ENCODE measurements at places on chromosomes 12 and 14.

GRCh38 chr14:54603362-54603761 lies 36.4 kb downstream of the SAMD4A start:
- DNase-seq: no peak

GRCh38 chr12:69972136-69972535 lies 147.1 kb downstream of the MYRFL start:
- no peak for DNase-seq

DNA sequence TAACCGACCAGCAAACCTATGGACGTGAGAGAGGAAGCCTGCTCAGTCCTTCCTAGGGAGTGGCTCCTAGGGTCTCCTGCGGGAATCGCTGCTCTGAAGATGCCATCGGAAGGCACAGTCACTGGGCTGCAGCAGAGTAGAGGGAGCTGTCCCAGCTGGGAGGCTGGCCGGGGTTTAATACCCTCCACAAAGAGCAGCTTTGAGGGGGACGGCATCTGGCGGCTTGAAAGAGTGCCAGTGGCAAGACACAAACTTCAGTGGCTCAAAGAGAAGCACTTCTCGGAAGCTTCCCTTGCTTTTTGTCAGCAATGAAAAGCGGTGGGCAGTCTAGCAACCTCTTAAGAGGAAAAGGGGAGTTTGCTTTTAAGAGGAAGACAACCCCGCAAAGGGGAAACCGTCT lies 114.6 kb downstream of the TMEM132C start:
- DNase-seq: no peak

- DNase-seq: no peak
Measured at GRCh38 chr14:72377016-72377415, 444.8 kb downstream of the RGS6 start.

GRCh38 chr12:5031242-5031641 lies 12.4 kb upstream of the KCNA5 start:
- DNase-seq: no peak

DNA sequence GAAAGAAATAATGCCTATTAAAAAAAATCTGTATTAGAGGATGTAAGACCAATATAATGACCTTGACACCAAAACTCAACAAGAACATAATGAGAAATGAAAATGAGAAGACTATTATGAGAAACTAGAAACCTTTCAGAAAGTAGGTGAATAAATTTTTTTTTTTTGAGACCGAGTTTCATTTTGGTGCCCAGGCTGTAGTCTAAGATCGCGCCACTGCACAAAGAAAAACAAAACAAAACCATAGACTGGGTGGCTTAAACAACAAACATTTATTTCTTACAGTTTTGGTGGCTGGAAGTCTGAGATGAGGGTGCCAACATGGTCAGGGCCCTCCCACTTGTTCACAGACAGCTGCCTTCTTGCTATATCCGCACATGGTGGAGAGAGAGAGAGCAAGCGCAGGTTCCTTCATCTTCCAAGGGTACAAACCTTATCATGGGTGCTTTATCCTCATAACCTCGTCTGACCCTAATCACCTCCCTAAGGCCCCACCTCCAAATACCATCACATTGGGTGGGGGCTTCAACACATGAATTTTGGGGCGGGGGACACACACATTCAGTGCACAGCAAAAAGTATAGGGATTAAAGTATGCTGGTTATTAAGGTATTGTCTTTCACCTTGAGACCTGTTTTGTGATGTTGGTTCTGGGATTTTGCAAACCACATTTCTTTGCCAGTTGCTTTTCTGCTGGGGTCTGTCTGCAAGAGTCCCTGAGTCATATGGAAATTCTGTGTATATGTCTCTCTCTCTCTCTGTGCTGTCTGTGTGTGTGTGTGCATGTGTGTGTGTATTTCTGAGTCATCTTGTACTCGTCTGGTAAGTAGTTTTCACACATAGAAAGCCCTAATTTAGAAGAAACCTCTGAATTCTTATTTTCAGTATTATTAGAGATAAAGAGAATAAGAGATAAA lies 26.2 kb downstream of the ZCRB1 start:
- no peak for DNase-seq

DNA sequence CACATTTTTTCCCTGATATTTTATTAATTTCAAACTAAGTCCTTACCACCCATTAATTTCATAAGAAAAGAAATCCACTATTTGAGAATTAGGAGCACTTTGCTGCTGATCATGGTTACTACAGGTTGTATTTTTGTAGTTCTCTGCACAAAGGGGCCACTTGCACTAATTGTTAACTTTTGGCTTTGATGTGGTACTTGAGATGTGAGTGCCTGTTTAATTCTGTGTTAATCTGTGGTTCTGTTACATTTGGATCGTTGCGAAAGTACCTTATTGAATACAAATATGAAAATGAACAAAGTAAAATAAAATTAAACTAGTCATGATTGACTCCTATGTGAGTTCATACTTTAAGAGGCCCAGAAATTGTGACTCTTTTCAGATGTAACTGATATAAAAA lies 374.9 kb upstream of the RGS6 start:
- no peak for DNase-seq

DNA sequence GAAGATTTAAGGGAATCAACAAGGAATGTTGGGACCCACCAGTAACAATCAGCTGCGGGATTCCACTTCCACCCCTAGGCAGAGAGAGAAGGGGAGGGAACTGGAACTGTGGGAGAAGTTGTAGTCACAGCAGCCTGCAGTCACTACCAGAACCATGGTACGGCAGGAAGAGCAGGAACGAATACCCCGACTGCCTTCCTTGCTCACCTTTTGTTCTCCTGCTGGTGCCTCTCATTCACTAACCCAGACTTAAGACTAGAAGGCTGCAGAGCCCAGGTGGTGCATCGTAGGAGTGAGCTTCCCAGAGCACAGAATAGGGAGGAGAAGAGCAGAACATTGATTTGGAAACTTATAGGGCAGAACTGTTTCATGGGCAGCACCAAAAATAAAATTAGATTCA lies 154.2 kb downstream of the DYRK2 start:
- DNase-seq: no peak

DNA sequence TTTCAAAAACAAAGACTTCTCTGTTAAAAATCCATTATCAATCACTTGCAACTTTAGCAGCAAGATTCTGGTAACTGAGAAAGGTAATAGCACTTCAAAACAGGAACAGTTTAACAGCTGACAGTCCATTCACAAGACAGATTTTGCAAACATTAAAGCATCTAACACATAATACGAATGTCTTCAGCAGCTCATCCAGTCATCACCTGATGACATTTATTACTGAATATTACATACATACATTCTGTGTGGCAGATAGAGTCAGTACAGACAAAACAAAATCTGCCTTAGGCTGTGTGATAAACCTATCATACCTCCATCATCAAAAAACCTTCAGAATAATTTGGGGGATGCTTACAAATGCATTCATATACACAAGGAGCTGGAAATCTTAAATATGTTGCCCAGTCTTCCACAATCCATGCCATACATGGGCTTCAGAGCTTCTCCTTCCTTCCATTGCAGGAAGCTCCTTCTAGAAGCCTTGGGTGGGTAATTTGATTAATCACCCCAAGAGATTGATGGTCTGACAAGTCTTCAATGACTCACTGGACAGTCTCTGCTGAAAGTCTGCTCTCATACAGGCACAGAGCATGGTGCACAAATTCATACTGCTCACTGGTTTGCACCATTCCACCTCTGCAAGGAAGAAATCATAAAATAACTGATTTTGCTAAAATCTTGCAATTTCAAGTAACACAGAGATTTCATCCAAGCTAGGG lies 1.6 kb upstream of the PTPRB start:
- DNase-seq: no peak

GRCh38 chr14:35879654-35880249 lies 53.6 kb downstream of the BRMS1L start:
- no peak for DNase-seq

DNA sequence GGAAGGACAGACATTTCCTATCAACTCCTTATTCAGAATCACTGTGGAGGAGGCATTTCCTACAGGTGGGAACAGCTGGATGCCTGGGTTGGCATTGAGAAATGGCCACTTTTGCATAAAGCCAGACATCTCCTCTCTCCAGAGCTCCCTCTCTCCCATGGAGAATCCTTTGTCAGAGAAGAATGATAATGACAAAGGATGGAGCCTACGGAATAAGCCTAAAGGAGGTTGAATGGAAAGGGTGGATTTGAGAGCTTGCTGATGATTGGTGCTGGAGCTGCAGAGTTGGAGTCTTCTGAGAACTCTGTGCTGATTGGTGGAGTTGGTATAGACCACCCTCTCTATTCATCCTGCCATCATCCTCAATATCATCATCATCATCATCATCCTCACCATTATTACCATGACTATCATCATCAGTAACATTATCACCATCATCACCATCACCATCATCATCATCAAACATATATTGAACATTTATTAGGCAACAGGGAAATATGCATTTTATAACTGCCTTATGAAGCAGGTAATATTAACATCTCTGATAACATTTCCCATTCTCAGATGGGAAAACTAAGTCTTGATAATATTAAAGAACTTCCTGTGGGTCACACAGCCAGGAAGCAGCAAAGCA lies 89.2 kb upstream of the HSPB8 start:
- DNase-seq: no peak

GRCh38 chr12:23209793-23210192 lies 584.8 kb downstream of the ETNK1 start:
- DNase-seq: no peak

GRCh38 chr14:83017296-83017695 lies 1483.6 kb upstream of the SEL1L start:
- DNase-seq: no peak

GRCh38 chr14:76405627-76406026 lies 29.7 kb downstream of the ESRRB start:
- no peak for DNase-seq

- DNase-seq: peak; percentile 5
Measured at GRCh38 chr14:71399057-71399487, 491.8 kb downstream of the PCNX1 start.

- DNase-seq: no peak
Measured at GRCh38 chr12:123877968-123878367, 94.7 kb downstream of the CCDC92 start.

DNA sequence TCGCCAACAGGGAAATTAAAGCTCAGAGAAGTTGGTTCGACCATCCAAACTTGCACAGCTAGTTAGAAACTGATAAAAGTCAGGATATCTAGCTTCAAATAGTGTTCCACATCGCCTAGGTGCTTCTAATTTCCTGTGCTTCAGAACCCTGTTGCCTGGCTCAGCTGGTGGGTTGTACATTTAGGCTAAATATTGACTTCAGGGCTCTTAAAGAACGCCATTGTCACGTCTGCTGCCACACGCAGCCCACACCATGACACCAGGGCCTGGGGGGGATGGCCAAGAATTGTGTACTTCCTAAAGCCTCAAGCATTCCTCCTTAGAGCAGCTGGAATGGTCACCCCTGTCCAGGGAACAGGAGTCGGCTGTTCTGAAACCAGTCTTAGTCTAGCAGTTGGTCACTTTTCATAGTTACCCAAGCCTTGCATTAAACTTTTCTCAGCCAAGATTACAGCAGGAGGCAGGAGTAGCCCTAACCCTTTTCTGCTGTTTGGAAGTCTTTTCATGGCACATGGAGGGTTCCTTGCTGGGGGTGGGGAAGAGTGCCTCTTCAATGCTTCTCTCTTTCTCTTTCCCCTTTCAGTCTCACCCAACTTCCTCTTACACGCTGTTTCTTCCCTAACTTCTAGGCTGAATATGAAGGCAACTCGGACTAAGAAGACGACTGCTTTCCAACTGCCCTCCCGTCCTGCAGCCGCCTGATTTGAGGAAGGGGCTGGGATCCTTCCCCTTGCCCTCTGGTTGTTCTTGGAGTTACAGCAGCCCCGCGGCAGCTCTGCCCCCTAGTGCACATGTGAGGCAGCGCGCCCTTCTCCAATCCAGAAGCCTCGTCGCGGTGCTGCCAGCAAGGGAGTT lies 17.1 kb downstream of the FOS start:
- DNase-seq: peak; percentile 51

GRCh38 chr12:70549340-70550179 lies 87.7 kb downstream of the PTPRB start:
- no peak for DNase-seq

DNA sequence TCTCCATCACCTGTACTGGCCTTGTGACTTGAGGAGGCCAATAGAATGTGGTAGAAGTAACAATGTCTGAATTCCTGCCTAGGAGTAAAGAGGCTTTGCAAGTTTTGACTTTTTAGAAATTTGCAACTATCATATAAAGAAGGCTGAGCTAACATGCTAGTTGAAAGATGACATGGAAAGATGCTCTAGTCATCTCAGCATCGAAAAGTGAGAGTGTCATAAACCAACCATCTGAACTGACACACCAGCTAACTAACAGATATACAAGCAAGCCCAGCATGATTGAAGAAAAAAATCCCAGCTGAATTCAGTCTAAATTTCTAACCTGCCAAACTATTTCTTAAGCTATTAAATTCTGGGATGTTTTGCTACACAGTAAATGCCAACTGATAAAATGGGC lies 116.8 kb downstream of the NELL2 start:
- DNase-seq: no peak

DNA sequence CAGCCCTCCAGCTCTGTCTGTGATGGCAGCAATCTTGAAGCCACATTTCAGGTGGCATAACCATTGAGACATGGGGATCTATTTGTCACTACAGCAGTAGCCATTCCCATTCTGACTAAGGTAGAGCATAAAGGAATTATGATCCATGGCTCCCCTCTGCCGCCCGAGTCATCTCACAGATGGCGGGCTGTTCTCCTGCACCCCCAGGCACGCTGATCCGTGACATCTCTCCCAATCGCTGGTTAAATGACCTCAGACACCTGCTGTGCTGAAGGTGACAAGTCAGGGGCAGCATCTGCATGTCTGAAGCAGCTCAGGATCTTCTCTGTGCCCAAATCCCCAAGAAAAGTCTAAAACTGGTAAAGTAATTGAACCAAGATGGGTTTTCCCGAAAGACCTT lies 124.3 kb downstream of the ZFP36L1 start:
- DNase-seq: no peak

DNA sequence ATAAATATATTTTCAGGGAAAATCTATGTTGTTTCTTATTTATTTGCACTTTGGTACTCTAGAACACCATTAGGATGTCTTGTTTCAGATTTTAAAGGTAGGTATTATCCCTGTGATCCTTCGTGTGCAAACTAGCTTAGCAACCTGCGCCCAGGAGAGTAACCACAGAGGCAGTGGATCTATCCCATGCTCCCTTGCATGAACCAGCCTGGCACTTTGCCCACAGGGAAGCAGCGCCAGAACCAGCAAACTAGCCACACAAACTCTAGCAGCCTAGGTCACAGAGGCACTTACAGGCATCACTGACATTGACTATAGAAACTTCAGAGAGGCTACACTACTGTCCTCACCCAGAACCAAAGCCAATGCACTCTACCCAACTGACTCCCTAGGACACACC lies 76.1 kb downstream of the TSHR start:
- DNase-seq: no peak

DNA sequence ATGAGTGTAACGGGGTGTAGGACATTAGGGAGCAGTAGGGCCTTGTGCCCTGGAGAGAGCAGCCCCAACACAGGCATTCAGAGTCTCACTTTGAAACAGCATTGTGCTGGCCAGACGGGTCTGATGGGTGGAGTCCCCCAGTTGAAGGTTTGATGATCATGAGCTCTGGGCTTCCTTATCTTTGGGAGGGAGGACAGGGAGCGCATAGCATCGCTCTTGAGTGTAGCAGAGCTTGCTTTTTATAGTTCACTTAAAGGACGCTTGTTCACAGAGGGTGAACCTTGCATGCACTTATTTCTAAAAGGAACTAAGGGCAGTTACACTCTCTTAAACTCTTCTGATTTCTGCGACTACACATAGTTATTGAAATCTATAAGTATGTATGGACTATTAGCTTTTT lies 10.6 kb downstream of the KCNK13 start:
- no peak for DNase-seq

Measured in GM12891 (cell line).